ENCODE measurements at places on chromosomes 2 and 18. TPM values are rescaled to one million over a fixed set of nuclear protein-coding genes. Genes with fewer than 3 reads are reported as not detected.

IL37 gene
- total RNA-seq = not detected

RBKS gene
- total RNA-seq = 5.0 TPM

CPO gene
- total RNA-seq = not detected

SERPINB12 gene
- not detected for total RNA-seq

- H3K36me3 ChIP-seq = no peaks in the 10 kb centered on the region
- H3K27ac ChIP-seq = no peak overlapping the region
- peaks cover 27% of the 10 kb centered on the region for H3K4me1 ChIP-seq
- no peak for DNase-seq
- H3K4me3 ChIP-seq = no peak overlapping the region
These were observed 186.6 kb downstream of the PID1 start for GRCh38 chr2:229084447-229084846.

DNA sequence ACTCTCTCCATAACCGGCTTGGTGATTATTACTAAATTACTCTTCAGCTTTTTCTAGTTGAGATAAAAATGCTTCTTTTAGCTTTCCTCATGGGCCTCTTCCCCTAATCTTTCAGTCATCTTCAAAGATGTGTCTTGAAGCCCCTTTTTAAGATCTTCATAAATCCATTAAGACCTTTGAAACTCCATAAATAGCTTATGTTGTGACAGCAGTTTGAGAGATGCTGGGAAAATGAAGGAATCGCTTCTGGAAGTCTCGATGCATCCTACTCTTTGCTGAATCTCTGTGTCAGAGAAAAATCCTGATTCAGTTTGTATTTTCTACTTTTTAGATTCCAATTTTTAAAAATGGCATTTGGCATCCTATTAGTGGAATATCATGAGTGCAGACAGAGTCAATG lies 13.0 kb downstream of the SCYGR4 start:
- no peaks in the 10 kb centered on the region for H3K27me3 ChIP-seq
- no peak overlapping the region for H3K27ac ChIP-seq
- no peaks in the 10 kb centered on the region for H3K36me3 ChIP-seq
- H3K4me3 ChIP-seq = no peak overlapping the region
- H3K4me1 ChIP-seq = no peaks in the 10 kb centered on the region

DNA sequence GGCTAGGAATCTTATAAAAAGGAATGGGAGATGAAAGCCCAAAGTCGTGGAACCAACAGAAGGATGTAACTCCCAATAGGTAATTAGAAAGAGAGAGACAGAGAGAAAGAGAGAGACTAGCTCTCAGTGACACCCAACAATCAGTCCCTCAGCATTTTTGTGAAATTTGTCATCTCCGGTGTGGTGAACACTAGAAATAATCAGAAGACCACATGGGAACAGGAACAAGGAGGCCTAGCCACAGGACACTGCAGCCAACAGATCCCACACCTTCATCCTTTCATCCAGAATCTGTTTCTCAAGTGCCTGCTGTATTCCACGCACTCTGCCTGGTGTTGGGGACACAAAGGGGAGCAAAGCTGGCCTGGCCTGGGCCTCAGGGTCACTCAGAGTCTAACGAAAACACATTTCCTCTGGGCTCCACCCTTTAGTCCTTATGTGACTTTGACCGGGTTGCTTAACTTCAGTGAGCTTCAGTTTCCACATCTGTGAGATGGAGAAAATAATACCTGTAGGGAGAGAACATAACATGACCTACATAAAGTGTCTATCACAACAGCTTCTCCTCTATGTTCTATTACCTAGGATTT lies 53.1 kb downstream of the EHD3 start:
- no peaks in the 10 kb centered on the region for H3K36me3 ChIP-seq
- H3K4me1 ChIP-seq = peaks cover 10% of the 10 kb centered on the region
- DNase-seq = no peak
- no peak overlapping the region for H3K4me3 ChIP-seq
- H3K27ac ChIP-seq = no peak overlapping the region

DNA sequence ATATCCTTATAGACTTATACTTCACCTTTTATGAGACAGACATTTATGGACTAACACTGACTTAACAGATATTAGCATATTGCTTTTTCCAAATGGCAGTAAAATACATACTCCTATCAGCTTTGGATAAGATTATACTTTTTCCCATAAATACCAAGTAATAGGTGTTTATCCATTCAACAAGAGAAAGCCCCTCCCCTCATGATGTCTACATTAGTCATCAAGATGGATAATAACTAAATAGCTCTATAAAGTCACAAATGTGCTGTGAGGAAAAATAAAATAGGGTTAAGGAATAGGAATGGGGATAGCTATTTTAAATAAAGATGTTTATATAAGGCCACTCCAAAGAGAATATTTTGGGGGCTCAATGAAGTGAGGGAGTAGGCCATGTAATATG lies 39.4 kb downstream of the CSRNP3 start:
- DNase-seq = no peak
- no peaks in the 10 kb centered on the region for H3K27me3 ChIP-seq
- H3K36me3 ChIP-seq = no peaks in the 10 kb centered on the region
- H3K4me3 ChIP-seq = no peak overlapping the region
- H3K27ac ChIP-seq = no peak overlapping the region

DNA sequence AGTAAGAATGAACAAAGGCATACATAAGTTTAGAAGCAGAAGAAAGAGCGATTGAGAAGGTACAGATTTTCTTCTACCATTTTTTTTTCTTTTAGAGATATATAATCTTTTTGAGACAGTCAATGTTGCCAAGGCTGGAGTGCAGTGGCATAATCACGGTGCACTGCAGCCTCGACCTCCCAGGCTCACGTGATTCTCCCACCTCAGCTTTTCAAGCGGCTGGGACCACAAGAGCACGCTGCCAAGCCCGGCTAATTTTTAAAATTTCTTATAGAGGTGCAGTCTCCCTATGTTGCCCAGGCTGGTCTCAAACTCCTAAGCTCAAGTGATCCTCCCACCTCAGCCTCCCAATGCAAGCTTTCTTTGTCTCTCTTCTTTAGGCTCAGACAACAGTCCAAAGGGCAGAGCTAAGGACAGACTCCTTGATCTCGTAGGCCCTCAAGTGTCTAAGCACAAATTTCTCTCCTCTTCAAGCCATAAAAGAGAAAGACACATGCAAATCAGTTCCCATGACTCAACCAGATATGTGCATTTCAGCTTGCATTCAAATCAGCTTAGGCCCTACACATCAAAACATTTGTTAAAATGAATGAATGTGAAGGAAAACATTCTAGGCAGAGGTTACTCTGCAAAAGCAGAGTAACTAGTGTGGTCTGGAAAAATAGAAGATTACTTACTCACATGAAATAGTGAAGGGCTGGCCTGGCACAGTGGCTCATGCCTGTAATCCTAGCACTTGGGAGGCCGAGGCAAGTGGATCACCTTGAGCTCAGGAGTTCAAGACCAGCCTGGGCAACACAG lies 18.0 kb downstream of the ITSN2 start:
- DNase-seq = no peak
- H3K4me1 ChIP-seq = peaks cover 46% of the 10 kb centered on the region
- H3K27me3 ChIP-seq = no peaks in the 10 kb centered on the region

DNA sequence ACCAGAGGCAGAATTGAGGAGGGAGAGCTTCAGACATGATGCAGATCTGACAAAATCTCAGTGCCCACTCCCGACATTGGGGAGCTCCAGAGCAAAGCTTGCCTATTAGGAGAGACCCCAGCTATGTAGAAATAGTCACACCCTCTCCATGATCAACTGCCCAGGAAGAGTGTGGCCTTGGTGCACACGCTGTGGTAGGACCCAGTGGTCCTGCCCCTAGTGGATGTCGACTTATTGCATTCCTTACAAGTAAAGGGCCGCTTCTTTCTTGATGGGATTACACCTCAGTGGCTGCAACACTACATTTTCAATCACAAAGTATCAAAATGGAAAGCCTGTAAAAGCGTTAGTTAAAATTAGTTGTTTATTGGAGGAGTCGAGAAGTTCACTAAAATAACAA lies 64.2 kb downstream of the VRK2 start:
- H3K36me3 ChIP-seq = no peaks in the 10 kb centered on the region
- DNase-seq = no peak
- H3K4me3 ChIP-seq = no peak overlapping the region
- H3K27me3 ChIP-seq = no peaks in the 10 kb centered on the region

- no peaks in the 10 kb centered on the region for H3K4me1 ChIP-seq
- no peak for DNase-seq
These were observed 26.5 kb downstream of the SLC1A4 start for GRCh38 chr2:65015731-65016130.

- H3K4me1 ChIP-seq = no peaks in the 10 kb centered on the region
- no peak overlapping the region for H3K27ac ChIP-seq
- H3K36me3 ChIP-seq = no peaks in the 10 kb centered on the region
- H3K27me3 ChIP-seq = no peaks in the 10 kb centered on the region
These were observed 125.9 kb upstream of the CXCR4 start for GRCh38 chr2:136243638-136244535.

- no peak overlapping the region for H3K27ac ChIP-seq
- no peaks in the 10 kb centered on the region for H3K36me3 ChIP-seq
- no peaks in the 10 kb centered on the region for H3K27me3 ChIP-seq
- no peak for DNase-seq
- no peak overlapping the region for H3K4me3 ChIP-seq
- peaks cover 30% of the 10 kb centered on the region for H3K4me1 ChIP-seq
These were observed 139.2 kb downstream of the LAMA3 start for GRCh38 chr18:23828426-23828825.

DNA sequence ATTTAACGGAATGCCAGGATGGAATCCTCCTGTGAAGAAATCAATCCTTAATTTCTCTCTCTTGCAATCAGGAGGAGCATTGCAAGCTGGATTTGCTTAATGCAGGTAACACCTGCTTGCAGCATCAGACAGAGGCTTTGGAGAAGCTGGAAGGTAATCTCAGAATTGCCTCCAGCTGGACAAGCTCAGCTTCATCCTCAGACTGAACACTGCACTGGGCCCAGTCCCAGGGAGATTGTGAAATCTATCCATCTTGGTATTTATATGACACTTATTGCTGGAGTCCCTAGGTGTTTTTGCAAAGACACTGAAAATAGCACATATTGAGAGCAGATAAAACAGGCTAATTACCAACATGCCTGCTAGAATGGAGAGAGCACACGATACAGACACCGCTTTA lies 179.4 kb upstream of the SESTD1 start:
- H3K27ac ChIP-seq = no peak overlapping the region
- H3K4me3 ChIP-seq = no peak overlapping the region
- H3K4me1 ChIP-seq = no peaks in the 10 kb centered on the region
- DNase-seq = no peak
- no peaks in the 10 kb centered on the region for H3K27me3 ChIP-seq

DNA sequence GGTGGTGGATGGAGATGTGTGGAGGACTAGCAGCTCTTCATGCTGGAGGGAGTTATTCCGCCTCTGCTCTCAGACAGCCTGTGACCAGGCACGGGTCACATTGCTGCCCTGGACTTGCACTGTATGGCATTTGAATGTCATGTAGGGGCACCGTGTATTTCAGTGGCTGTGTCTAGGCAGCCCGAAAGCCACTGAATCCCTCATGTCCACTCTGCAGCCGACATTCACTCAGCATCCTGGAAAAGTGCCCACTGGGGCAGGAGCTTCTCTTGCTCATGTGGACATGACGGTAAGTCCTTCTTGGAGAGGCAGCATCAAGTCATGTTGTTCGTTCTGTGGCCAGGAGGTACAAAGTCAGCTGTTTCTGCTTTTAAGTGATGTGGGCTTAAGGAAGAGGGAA lies 127.9 kb downstream of the SH3RF3 start:
- H3K4me3 ChIP-seq = no peak overlapping the region
- DNase-seq = no peak
- no peaks in the 10 kb centered on the region for H3K36me3 ChIP-seq
- H3K27me3 ChIP-seq = no peaks in the 10 kb centered on the region
- peaks cover 71% of the 10 kb centered on the region for H3K4me1 ChIP-seq

DNA sequence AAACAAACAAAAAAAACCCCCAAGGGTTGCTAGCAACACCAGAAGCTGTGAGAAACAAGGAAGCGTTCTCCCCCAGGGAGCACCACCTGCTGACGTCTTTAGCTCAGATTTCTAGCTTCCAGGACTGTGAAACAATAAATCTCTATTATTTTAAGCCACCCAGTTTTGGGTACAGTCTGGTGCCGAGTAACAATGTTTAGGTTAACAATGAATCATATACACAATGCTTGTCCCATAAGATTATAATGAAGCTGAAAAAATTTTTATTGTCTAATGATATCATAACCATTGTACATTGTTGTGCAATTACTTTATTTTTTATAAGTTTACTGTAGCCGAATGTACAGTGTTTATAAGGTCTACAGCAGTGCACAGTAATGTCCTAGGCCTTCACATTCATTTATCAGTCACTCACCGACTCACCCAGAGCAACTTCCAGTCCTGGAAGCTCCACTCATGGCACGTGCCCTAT lies 72.1 kb upstream of the CAB39 start:
- no peaks in the 10 kb centered on the region for H3K27me3 ChIP-seq
- no peak overlapping the region for H3K4me3 ChIP-seq
- no peak for DNase-seq
- peaks cover 4% of the 10 kb centered on the region for H3K4me1 ChIP-seq
- no peaks in the 10 kb centered on the region for H3K36me3 ChIP-seq

DNA sequence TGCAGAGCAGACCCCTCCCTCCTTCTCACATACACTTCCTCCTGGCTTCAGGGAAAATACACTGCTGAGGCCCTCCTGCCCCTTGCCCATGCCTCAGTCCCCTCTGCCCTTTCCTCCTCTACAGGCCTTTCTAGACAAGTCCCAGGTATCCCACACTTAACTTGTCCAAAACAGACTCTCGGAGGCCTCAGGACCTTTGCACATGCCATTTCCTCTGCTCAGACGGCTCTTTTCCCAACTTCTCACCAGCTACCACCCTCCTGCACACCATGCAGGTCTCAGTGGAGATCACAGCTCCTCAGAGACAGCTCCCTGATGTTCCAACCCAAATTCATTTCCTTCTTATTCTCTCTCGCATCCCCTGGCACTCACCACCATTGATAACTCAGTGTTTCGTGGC lies 11.7 kb downstream of the TBC1D8 start:
- no peak for DNase-seq
- H3K27ac ChIP-seq = no peak overlapping the region
- H3K4me1 ChIP-seq = peaks cover 7% of the 10 kb centered on the region
- no peaks in the 10 kb centered on the region for H3K36me3 ChIP-seq
- H3K27me3 ChIP-seq = no peaks in the 10 kb centered on the region

Data from thoracic aorta (tissue), 2 donors.